ENCODE measurements at places on chromosomes 16 and 17. TPM values are rescaled to one million over a fixed set of nuclear protein-coding genes. Genes with fewer than 3 reads are reported as not detected.

The GPR139 gene
- total RNA-seq = not detected

The NFATC3 gene
- total RNA-seq = 115 TPM

The NPIPA3 gene
- total RNA-seq = 0.86 TPM

The ULK2 gene
- 12.0 TPM for total RNA-seq

The OR3A3 gene
- not detected for total RNA-seq

The HIC1 gene
- total RNA-seq = 1.3 TPM

The NHERF1 gene
- 177 TPM for total RNA-seq

The CNTNAP1 gene
- total RNA-seq = 54.9 TPM

The LGALS9B gene
- not detected for total RNA-seq

The RAP1GAP2 gene
- total RNA-seq = 87.6 TPM

The SNAI3 gene
- 10.4 TPM for total RNA-seq

The MYO1D gene
- 8.2 TPM for total RNA-seq

The NKIRAS2 gene
- 14.6 TPM for total RNA-seq

The CCDC102A gene
- 4.7 TPM for total RNA-seq

The RHBDF2 gene
- 23.8 TPM for total RNA-seq

The CTRB1 gene
- not detected for total RNA-seq

The TRPV3 gene
- total RNA-seq = 0.25 TPM

The MYCBPAP gene
- 5.7 TPM for total RNA-seq

The ADAM11 gene
- total RNA-seq = 0.35 TPM

The PERCC1 gene
- total RNA-seq = not detected

The CPHXL2 gene
- total RNA-seq = not detected

The NAGS gene
- total RNA-seq = 0.39 TPM

The ADAD2 gene
- not detected for total RNA-seq

The CDK5R1 gene
- 6.3 TPM for total RNA-seq

The MEOX1 gene
- total RNA-seq = 15.3 TPM

The NLGN2 gene
- total RNA-seq = 3.6 TPM

The ADAP2 gene
- 2.6 TPM for total RNA-seq

The GCGR gene
- total RNA-seq = not detected

The GNAO1 gene
- total RNA-seq = 3.0 TPM

The FBXO47 gene
- total RNA-seq = not detected

The ABCA8 gene
- not detected for total RNA-seq

The PRAC1 gene
- total RNA-seq = not detected

The OR4D2 gene
- total RNA-seq = not detected

The TRIM72 gene
- total RNA-seq = 0.20 TPM

The KRT15 gene
- not detected for total RNA-seq

The IL17C gene
- total RNA-seq = 1.2 TPM

The ERBB2 gene
- 5.5 TPM for total RNA-seq

The TRPV2 gene
- 125 TPM for total RNA-seq

The TNS4 gene
- total RNA-seq = 1.1 TPM

The BICDL2 gene
- total RNA-seq = not detected

The OR4D1 gene
- 0.42 TPM for total RNA-seq

The TUBD1 gene
- 16.3 TPM for total RNA-seq

The TPSG1 gene
- total RNA-seq = not detected

The PABPN1L gene
- total RNA-seq = not detected

The ITGAD gene
- total RNA-seq = not detected

The SHBG gene
- total RNA-seq = not detected

The NPTX1 gene
- 0.07 TPM for total RNA-seq

Measured in CD4-positive, CD25-positive, alpha-beta regulatory T cell (primary cell).